ENCODE measurements at places on chromosomes 1 and 21. TPM values are rescaled to one million over a fixed set of nuclear protein-coding genes. Genes with fewer than 3 reads are reported as not detected.
A peak's percentile ranks its signal among the peaks of the same experiment; 100 is the strongest.

DNA sequence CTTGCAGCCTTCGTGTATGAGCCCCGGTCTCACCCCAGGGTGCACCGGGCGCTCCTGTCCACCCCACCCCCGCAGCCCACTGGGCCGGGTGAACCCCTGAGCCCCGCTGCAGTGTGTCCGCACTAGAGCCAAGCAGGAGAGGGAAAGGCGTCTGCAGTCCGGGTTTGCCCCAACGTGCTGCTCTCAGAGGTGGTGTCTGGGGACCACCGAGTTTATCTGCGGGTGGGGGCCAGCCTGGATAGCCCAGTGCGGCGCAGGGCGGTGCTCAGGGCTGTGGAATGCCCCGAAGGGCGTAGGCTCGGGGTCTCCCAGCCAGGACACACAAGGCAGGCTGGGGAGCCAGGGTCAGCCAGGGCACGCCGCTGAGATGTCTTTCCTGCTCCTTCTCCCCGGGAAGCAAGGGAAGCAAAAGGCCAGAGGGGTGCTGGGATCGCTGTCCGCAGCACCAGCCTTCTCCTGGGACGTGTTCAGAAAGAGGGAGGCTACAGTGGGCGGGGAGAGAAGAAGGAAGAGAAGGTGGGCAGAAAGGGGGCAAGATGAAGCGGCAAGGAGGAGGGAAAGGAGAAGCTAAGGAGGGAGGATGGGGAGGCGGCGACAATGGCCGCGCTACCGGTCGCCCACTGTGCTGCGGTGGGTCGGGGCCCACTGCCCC lies 56.6 kb downstream of the MAB21L3 start:
- DNase-seq: no peak

- DNase-seq: no peak
These were observed 211.0 kb downstream of the TOMM20 start for GRCh38 chr1:234917495-234918180.

DNA sequence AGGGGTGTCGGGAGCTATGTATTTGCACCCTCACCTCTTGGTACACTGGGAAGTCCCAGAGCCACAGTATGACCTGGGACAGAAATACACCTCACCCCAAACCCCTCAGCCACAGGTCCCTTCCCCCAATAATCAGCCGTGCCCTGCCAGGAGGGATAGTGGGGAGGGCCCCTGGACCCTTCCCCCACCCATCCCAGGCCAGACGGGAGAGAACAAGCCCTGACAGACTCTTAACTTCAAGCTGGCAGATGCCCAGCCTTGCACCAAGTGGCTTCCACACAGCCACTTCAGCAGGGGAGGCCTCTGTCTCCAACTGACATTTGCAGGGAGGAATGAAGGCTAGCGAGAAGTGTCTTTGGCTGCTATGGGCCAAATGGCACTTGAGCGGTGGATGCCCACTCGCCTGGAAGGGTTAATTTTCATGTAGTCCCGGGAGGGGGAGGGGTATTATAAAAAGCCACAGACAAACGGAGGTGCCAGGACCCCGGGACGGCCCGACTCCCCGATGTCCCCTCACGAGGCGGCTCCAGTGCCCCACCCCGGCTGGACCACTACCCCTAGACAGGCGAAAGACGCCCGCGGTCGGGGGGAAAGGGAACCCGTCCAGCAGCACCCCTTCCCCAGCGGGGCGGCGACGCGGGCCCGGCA lies 495 bp downstream of the SYNC start:
- peak; percentile 54 for DNase-seq

- DNase-seq: no peak
These were observed 13.2 kb downstream of the CNTN2 start for GRCh38 chr1:205056188-205056611.

DNA sequence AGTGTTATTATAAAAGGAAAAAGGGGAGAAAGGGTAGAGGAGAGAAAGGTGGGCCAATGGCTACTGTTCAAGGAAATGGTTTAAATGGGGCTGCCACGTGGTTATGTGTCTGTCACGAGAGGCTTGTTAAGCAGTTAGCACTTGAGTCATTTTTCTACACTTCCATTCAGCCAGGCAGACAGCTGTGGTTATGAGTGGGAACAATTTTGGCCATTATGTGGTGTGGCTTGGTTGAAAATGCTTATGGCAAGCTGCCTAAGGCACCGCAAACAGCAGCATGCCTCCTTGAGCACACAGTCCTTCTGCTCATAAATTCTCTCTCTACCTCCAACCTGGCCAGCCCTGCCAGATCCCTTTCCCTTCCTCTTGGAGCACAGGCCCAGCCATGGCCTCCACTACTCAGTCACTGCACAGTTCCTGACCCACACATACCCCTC lies 3.2 kb upstream of the SRM start:
- DNase-seq: no peak

Gene SEMA4A
- total RNA-seq: 1.8 TPM

Gene NCMAP
- total RNA-seq: 0.05 TPM

Gene RBM34
- total RNA-seq: 264 TPM

DNA sequence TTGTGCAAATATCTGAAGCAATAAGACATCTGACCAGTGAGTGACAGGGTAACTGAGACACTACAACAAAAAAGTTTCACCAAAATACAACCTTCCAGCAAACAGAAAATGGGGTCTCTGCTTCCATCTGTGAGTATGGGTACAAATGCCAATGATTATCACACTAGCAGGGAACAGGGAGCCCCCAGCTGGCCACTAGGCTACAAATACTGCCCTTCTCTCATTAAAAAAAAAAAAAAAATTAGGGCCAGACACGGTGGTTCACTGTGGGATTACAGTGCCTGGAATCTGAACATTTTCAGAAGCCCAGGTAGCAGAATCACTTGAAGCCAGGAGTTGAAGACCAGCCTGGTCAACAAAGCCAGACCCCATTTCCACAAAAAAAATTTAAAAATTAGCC lies 48.4 kb upstream of the EDARADD start:
- no peak for DNase-seq

Gene AHCTF1
- total RNA-seq: 31.3 TPM

GRCh38 chr21:26782331-26782730 lies 62.9 kb downstream of the ADAMTS1 start:
- no peak for DNase-seq

Gene BMP8B
- total RNA-seq: 0.08 TPM

Gene LCE2C
- not detected for total RNA-seq

Gene CYP4X1
- total RNA-seq: not detected

- DNase-seq: no peak
These were observed 7.3 kb upstream of the GIPC2 start for GRCh38 chr1:78038491-78038939.

DNA sequence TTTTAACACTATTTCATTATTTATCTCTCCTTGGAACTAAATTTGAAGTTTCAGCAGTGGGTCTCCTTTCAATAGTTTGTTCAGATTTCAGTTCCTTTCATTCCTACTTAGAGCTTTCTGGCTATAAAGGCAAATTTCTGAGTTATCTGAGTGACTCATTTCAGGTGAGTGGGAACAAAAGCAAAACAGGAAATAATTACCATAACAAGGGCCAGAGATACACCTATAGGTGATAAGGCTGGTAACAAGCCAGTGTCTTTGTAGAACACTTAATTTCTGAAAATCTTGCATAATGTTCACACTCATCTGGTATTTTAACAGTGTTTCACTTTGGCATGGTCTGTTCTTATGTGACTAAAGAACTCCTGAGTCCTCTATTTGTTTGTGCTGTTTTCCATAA lies 64.5 kb upstream of the PRRC2C start:
- no peak for DNase-seq
